ENCODE measurements at places on chromosomes 4 and X.

GRCh38 chr4:163587867-163588266 lies 93.4 kb downstream of the TMA16 start:
- peak; percentile 66 for DNase-seq

- no peak for DNase-seq
Measured at GRCh38 chr4:155799116-155799793, 40.4 kb downstream of the GUCY1B1 start.

DNA sequence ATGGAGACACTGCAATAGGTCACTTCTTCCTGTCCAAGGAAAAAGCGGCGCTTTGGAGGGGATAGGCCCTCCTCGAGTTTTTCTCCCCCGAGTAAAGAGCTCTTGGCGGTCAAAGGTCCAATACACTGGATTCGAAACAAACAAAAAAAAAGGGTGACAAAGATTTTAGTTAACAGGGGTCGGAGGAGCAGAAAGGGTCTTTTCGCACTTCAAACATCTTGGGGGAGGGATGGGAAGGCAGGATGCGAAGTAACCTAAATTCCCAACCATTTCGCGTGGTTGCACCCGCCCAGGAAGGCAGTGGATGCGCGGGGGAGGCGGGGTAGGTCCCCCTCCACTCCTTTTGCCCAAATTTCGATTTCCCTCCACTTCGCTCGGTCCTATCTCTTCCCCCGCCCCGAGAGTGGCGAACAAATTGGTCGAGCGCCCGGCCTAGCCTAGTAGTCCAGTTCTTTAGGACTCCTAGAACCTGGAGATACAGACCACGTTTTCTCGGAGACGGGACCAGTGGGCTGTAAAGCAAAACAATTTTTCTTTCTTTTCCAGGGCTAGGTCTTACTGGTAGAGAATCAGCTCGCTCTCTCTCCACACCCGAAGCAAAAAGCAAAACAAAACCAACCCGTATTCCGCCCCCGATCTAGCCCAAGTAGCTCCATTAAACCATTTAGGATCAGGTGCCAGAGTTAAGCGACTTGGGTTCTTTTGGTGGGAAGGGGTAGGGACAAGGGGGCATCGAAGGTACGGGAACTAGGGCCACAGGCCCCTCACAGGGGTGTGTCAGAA lies 2.0 kb upstream of the STAG2 start:
- no peak for DNase-seq

DNA sequence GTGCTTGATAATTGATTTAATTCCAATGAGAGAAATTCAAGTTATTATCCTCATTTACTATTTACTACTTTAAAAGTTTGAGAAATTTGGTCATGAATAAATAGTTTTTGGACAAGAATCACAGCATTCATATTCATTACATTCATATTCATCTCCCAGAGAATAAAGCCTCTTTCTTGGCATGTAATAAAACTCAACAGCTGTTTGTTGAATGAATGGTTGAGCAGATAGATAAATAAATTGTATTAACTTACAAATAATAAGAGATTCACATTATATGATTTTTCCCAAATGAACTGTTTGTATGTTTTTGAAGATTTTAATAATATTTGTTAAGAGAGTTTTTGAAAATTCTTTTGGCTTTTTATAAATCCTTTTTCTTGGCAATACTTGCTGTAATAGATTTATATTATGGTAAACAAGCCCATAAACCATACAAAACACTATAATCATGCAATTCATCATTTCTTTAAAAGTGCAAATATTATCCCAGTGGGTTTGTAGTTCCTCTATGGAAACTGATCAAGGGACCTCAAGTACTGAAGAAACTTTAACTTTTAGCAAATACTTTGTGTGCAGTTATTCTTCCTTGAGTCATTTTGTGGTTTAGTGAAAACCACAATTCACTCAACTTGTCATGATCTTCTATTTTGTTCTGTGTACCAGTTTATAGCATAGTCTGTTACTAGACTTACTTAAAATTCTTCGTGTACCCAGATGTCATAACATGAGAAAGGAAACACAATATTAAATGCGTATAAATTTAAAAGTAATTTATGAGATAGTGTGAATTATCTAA lies 371.8 kb downstream of the ADGRL3 start:
- DNase-seq, result no peak

DNA sequence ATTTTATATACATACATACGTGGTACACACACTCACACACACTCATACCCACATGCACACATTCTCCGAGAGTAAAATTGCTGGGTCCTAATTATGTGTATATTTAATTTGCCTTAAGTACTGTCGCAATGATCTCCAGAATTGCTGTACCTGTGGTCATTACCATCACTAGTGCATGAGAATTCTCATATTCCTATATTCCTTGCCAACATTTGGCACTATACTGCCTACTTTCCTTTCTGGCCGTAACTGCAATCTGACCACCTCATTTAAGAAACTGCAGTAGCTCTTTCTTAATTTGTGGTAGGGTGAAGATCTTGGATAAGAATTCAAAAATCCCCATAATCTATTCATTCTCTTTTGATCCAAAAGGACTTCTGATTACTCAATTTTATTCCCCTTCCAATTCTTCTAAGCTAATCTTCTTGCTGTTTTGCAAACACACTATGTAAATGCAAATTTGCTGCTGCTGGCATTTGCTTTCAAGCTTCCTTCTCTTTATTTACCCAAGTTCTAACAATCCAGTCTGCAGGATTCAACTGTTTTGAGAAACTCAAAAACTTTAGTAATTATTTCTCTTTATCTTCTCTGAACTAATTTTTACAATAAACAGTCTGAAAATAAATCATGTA lies 45.1 kb downstream of the ASIC5 start:
- no peak for DNase-seq

GRCh38 chr4:40933272-40934053 lies 183.7 kb downstream of the NSUN7 start:
- no peak for DNase-seq

- no peak for DNase-seq
Measured at GRCh38 chr4:152820073-152820472, 40.3 kb downstream of the ARFIP1 start.

GRCh38 chrX:22278375-22278774 lies 5.7 kb downstream of the CBLL2 start:
- DNase-seq, result no peak

- no peak for DNase-seq
Measured at GRCh38 chr4:113404167-113404571, 354.7 kb downstream of the ANK2 start.

DNA sequence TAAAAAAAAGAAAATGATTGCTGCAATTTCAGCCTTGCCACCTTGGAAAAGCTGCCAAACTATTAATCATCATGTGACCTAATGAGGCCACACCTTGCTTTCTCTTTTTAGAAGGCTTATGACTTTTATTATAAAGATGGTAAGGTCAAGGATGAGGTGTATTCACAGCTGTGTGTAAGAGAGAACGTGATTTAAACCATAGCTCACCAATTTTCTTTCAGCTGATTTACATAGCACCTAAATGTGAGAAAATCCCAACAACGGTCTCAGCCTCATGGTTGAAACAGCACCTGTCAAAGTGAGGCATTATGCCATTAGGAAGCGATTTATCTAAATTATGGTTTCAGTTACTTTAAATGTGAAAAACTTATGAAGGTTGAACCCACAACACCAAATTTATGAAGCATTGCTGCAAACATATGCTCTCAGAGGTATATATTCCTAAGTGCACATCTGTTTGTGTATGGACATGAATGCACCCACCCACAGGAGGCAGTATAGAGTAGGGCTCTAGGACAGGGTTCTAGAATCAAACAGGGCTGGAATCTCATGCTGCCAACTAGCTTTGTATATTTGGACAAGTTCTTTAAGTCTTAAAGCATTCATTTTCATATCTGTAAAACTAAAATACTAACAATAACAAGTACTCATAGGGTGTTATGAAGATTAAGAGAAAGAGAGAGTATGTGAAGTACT lies 40.7 kb downstream of the ANXA3 start:
- DNase-seq, result no peak

DNA sequence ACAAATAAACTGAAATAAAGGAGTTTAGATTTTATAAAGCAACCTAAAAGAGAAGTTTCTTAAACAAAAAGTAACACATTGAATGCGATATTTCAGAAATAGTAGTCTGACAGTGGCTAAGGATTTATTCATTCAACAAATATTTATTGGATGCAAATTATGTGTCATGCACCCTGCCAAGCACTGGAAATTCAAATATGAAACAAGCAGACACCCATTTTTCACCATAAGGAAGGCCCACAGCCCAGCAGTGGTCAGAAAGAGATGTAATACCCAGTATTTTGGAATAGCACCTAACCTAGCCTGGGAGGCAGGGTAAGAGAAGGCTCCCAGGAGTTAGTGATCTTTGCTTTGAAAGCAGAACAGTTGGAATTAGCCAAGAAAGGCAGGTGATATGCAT lies 855.1 kb upstream of the TENM3 start:
- DNase-seq, result no peak

- no peak for DNase-seq
Measured at GRCh38 chrX:28550331-28550872, 36.8 kb upstream of the IL1RAPL1 start.

GRCh38 chrX:29952016-29952415 lies 263.3 kb upstream of the MAGEB2 start:
- no peak for DNase-seq

GRCh38 chrX:109714340-109714958 lies 18.6 kb downstream of the ACSL4 start:
- no peak for DNase-seq

DNA sequence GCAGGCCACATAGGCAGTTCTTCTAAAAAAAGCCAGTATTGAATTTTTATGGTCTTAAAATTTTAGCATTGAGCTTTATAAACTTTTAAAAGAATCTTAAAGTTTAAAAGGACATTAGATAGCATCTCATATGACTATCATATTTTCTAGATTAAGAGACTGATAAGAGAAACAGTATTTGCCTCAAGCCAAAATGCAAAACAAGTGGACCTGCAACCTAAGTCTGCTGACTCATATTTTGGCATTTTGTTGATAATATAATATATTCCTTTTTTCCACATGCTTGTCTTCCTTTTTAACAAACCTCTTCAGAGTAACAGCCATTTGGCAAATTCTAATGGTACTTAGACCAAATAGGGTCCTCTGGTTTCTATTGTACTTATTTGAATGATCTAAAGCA lies 328.5 kb upstream of the GALNTL6 start:
- no peak for DNase-seq

DNA sequence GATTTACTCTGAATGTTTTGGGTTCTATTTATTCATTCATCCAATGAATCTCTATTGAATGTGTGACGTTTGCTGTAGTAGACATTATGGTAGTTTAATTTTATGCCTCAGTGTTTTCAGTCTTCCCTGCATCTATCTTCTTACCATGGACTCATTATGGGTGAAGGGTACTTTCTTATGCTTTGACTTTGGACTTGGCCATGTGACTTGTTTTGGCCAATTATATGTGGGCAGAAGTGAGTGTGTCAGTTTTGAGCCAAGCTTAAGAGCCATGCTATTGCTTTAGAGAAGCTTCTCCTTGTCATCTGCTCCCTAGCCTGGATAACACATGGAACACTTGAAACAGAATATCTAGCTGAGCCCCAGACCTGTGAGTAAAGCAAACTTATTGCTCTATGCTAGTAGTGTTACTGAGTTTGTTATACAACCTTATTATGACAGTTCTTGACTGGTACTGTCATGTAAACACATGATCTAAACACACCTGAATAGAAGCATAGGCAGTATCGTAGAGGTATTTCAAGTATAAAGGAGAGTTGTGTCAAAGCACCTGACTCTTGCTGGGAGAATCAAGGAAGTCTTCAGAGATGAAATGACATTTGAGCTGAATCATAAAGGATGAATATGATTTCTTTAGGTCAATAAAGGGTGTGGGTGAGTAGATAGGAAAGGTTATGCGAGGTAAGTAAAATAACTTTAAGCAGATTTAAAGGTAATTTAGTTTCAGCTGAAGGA lies 128.4 kb downstream of the NAA11 start:
- no peak for DNase-seq

GRCh38 chr4:157572284-157572683 lies 351.8 kb downstream of the GRIA2 start:
- DNase-seq, result no peak

- DNase-seq, result no peak
Measured at GRCh38 chrX:8728932-8729535, 2.9 kb downstream of the ANOS1 start.

- DNase-seq, result peak; percentile 91
Measured at GRCh38 chrX:989959-990510, 222.4 kb downstream of the CRLF2 start.

GRCh38 chr4:1784789-1785591 lies 8.1 kb upstream of the FGFR3 start:
- no peak for DNase-seq

DNA sequence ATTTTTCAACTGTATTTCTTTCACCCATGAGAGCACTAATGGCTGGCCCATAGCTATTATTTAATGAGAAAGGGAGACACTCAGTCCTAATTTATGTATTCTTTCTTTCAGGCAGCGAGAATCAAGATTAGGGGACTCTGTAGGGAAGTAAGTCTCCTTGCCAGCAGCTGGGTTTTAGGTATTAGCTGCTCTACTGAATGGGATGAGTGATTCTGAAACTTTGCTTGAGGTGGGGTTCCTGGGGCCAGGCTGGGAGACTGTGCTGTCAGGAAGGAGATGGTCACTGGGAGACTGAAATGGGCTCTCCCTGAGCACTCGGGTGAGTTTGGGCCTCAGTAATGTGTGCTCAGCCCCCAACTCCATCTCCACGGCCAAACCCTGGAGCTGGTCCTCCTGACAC lies 78.7 kb downstream of the LNX1 start:
- no peak for DNase-seq

- no peak for DNase-seq
Measured at GRCh38 chr4:6929812-6930464, 20.3 kb downstream of the TBC1D14 start.

GRCh38 chr4:169385376-169385775 lies 114.6 kb upstream of the SH3RF1 start:
- no peak for DNase-seq

- no peak for DNase-seq
Measured at GRCh38 chrX:80667967-80668366, 141.7 kb downstream of the BRWD3 start.

- DNase-seq, result no peak
Measured at GRCh38 chrX:67523932-67524331, 19.9 kb upstream of the AR start.

DNA sequence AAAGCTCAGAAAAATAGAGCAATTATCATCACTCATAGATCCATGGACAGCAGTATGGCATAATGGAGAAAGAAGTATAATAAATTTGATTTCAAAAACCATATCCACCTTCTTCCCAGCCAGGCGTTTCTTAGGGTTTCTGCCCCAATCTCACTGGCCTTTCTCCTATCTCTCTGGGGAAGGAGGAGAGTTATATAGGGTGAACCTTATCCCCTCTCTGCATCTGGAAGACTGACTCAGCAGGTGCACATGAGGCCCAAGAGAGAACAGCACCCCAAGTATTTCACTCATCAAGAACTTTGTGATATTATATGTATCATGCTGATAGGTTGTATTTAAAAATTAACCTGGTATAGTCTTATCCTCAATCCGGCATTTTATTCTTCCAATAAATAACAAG lies 318.8 kb upstream of the RASGEF1B start:
- DNase-seq, result no peak

GRCh38 chr4:151340751-151341385 lies 15.5 kb upstream of the SH3D19 start:
- DNase-seq, result no peak

Data from stimulated activated naive B cell treated with anti-CD40 and anti-IgM and Interleukin-4, amounts not matched to agents 10 μg/mL and 1 μg/mL and 100 μg/mL, for 72 hours (primary cell).